ENCODE measurements at places on chromosomes 5 and 9.

DNA sequence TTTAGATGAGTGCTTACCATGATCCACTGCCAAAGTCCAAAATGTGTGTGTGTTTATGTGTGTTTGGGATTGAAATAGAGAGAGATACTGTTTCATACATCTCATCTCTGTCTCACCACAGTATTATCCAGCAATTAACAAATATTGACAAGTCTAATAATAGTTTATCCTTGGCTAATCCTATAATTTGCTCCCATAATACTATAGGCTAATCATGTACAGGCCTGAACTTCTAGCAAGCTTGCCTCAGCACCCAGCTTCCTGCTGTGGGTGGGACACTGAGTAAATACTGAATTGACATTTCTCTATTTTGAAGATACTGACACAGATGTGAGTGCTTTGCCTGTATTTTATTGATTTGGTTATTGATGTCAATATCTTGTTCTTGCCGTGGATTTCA lies 35.3 kb upstream of the KCNV2 start:
- DNase-seq: no peak

DNA sequence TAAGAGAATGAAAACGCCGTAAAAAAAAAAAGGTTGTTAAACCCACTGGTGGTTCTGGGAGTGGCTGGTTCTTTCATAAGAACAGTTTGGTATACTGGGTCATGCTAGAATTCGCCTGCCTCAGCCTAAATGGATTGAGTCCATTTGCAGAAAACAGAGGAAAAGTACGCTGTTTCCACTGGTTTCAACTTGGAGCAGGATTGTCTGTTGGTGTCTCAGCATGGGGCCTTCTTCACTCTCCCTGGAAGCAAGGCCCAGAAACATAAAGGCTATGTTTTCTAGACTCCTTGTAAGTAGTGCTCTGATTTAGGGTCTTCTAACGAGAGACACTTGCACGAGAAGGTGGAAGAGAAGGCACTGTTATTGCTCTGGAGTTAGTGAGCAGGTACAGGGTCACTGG lies 116.9 kb upstream of the MTAP start:
- no peak for DNase-seq

- no peak for DNase-seq
Measured at GRCh38 chr9:20472342-20473045, 149.8 kb downstream of the MLLT3 start.

DNA sequence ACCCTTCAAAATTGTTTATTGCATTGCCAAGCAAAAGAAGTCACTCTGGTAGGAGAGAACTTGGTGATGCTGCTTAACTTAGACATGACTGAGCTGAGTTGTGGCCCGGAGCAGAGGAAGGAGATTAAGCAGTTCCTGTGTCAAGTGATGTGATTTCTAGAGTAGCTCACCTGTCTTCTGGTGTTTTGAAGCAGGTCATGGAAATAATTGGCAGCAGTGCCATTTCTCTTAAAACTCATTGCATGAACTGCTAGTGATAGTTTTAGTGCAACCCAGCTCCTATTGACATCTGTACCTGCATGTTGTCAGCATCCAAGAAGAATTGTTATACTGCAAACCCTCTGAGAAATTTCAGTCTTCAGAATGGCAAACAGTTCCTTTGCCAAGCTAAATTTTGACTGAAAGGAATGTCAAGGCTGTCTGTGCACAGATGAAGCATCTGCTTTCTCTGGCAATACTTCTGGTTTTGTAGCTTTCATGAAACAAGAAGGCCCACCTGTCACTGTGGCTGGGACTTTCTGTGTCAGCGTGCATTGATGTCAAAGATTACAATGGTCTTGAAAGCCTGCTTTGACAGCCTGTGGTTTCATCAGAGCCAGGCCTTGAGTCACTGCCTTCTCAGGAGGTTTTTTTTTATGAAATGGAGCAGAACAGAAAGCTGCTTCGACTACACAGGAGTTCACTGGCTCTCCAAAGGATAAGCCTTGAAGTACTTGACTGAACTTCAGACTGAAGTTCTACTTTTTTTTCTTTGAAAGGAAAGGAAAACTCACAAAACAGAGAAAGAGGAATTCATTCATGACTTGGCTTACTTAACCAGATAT lies 90.6 kb downstream of the RALGPS1 start:
- DNase-seq: peak; percentile 36

- DNase-seq: peak; percentile 76
Measured at GRCh38 chr9:91395553-91396471, 27.8 kb downstream of the NFIL3 start.

GRCh38 chr9:20636888-20637440 lies 14.7 kb upstream of the MLLT3 start:
- peak; percentile 37 for DNase-seq

GRCh38 chr9:24451346-24451745 lies 94.4 kb downstream of the IZUMO3 start:
- no peak for DNase-seq

GRCh38 chr9:79057576-79057975 lies 514.2 kb upstream of the TLE4 start:
- no peak for DNase-seq

DNA sequence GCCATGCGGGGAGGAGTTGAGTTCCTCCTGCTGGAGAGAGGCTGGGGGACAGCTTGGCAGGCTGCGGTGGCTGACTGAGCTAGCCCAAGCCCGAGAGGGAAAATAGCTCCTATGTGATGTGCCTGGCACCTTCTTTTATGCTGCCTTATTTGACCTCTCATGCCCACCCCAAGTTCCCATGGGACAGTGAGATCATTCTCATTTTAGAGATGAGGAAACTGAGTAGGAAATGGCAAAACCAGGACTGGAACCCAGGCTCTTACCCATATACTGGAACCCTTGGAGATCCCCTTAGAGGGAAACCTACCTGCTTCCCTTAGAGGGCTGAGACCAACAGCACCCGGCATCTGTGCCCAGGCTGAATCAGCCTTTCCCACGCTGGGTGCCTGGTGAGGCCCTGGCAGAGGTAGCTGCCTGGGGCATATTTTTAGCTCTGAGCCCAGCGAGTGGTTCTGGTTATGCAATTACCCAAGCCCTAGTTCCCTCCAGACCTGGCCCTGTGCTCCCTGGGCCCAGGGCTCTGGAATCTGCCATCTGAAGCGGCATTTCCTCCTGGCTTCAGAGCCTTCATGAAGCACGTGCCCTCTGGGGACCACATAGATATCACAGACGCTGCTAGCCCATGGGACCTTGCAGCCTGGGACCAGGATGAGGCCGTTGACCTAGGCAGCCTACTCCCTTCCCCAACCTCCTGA lies 23.6 kb downstream of the COL27A1 start:
- peak; percentile 68 for DNase-seq
